ENCODE measurements at places on chromosomes 6 and 20.
A peak's percentile ranks its signal among the peaks of the same experiment; 100 is the strongest.

DNA sequence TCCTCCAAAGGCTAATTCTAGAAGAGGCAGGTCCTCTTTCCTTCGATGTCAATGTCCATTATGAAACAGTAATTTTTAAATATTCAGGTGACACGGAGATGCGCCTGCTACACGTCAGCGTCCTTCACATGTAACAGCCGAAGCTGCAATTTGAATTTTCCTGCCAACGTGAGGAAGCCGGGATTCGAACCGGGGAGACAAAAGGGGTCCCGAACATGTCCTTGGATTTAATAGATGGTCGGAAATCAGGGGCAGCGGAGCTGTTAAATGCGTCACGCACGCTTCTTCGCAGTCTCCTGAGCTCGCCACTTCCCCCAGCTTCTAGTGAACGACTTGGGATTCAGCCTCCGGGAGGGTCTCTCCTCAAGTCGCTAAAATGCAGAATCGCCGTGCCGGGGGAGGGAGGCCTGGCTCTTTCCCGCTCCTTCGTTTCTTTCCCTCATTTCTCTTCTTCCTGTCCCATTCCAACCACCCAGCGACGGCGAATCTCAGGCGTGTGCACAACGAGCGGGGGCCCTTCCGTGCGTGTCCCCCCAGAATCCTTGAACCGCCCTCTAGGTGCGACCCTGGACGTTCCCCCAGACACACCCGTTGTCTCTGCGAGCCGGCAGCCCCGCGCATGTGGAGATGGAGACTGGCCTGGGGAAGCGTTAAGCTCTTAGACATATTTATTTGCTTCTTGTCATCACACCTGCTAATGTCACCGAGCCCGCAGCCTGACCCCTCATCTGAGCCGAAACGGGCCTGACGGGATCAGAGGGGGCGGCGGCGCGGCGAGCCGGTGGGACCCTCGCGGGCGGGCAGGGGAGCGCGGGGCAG, 1.3 kb upstream of the FOXC1 start:
- DNase-seq, result no peak

- DNase-seq, result no peak
These were observed 137.1 kb downstream of the ELOVL4 start for GRCh38 chr6:79810185-79810705.

DNA sequence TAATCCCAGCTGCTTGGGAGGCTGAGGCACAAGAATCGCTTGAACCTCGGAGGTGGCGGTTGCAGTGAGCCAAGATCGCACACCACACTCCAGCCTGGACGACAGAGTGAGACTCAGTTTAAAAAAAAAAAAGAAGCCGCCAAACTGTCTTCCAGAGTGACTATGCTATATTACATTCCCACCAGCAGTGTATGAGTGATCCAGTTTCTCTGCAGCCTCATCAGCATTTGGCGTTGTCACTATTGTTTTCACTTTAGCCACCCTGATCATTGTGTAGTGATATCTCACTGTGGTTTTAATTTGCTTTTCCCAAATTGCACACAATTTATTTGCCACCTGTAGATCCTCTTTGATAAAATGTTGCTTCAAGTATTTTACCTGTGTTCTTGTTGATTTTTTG, 6.0 kb upstream of the AKAP12 start:
- no peak for DNase-seq

- no peak for DNase-seq
These were observed 579.9 kb downstream of the MAFB start for GRCh38 chr20:40109136-40109535.

DNA sequence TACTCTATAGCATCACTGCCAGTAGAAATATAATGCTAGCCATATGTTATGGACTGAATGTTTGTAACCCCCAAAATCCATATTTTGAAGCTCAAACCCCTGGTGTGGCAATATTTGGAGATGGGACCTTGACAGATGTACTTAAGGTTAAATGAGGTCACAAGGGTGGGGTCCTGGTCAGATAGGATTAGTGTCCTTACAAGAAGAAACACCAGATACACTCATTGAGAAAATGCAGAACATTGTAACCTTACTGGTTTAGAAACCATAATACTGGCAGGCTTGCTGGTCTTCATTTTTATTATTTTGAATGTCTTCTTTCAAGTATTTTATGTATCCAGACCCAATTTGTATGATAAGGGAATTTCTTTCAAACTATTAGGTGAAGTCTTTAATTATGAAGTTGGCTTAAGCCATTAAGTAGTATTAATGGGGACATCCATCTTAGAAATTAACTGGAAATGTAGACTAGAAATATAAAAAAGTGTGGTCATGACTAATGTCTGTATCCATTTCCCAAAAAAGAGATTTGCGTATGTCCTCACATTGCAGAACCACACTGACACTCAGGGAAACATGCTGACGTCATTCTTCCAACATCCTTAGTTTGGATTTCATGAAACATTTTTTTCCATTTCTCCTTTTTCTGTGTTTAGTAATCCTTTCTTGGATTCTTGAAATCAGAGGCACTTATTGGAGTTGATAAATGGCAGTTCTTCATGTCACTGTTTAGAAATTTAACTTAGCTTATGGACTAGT, 32.4 kb downstream of the SLC16A10 start:
- peak; percentile 7 for DNase-seq

DNA sequence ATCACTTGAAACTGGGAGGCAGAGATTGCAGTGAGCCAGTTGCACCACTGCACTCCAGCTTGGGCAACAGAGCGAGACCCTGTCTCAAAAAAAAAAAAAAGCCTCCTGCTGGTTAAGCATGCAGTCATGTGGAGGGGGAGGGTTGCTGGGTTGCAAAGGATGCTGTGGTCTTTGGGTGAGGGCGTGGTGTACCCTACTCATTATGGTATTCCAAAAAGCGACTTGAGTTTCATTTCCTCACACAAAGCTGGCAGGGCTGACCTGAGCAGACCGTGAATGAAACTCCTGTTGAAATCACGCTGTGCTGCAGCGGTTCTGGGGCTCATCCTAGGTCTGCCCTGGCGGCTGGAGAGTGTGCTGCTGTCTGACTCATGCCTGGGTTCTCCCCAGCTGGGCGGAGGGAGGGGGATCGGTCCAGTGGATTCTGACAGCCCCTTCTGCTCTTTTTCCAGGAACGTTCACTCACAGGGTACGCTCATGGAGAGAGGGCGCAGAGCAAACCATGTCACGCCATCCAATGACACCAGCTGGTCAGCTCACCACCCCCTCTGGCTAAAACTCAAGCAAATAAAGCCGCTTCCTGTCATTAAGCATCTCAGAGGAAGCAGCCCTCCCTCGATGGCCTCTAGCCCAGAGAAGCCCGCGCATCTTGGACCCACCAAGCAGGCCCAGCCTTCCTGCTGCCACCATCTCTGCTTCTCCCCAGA, 166.2 kb downstream of the SCML4 start:
- DNase-seq, result peak; percentile 71

DNA sequence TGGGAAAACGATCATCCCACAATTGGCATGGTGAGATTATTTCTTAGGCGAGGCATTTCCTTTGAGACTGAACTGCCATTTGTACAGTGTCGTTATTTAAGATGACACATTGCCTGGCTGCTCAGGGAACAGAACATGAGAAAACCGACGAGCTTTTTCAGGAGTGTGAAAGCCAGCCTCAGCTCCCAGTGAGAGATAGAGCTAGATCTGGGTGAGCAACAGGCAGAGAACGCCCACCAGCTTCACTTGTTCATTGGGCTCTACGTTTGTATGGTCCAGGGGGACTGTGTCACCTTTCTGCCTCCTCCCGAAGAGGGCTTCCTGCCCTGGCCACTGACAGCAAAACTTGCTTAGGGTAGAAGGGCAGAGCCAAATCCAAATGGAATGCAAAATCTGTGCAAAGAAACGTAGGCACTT, 378.1 kb downstream of the RNGTT start:
- DNase-seq, result no peak

GRCh38 chr20:63733579-63734081, 2.8 kb upstream of the LIME1 start:
- no peak for DNase-seq

- DNase-seq, result no peak
These were observed 255.5 kb upstream of the KHDRBS2 start for GRCh38 chr6:62541502-62541901.

GRCh38 chr6:52475307-52475706, 55.2 kb downstream of the EFHC1 start:
- peak; percentile 46 for DNase-seq

- peak; percentile 30 for DNase-seq
These were observed 348 bp upstream of the AFDN start for GRCh38 chr6:167826230-167826895.

GRCh38 chr6:139081471-139081870, 52.9 kb downstream of the ABRACL start:
- no peak for DNase-seq

DNA sequence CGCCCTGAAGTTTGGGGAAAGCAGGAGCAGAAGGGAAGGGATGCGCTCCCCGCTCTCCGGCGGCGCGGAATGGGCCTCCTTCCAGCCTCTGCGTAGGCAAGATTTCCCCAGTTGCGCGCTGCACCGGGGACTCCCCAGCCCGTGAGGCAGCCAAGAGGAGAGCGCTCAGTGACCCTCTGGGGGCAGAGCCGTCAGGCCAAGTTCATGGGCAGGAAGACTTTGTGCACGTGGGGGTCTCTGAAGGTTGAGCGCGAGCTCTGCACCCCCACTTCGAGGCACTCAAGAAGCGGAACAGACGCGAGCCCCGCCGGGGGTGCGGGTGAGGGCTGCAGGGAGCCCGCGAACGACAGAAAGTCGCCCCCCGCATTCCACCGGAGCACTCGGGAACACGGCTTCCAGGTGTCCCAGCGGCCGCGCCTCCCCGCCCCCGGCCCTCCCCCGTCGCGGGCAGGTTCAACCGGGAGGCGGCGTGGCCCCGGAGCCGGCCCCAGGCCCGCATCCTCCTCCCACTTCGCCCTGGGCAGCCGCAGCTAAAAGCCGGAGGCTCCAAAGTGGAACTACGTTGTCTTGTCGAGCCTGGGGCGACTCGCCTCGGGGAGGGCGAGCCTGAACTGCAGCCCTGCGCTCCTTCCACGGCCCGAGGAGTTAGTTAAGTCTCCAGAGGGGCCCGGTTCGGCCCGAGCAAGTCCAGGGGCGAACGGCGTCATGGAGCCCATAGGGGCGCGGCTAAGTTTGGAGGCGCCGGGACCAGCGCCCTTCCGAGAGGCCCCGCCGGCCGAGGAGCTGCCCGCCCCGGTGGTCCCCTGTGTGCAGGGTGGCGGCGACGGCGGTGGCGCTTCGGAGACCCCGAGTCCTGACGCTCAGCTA, at the start of gene PPP1R3G:
Gene PPP1R3G, plus strand, starts transcription at position 561 of the 867 bp plus-strand sequence. Its CDS starts 145 bp downstream, at position 706.
- peak; percentile 57 for DNase-seq

DNA sequence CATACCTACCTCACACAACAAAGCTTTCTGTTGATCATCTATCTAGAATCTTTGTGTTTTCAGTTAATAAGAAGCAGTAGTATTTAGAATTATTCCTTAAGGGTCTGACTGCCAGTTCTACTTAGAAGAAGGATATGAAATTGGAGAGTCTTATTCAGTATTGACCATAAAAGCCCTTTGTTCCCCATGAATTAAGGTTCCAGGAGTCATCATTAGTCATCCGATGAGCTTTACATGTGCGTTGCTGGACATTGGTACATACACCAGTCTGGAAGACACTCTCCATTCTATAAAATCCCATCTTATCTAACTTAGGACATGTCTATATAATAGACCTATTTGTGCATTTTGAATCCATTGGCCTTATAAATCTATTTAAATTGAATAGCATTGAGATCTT, 34.4 kb upstream of the RNF217 start:
- DNase-seq, result peak; percentile 7

GRCh38 chr6:90249034-90249433, 47.6 kb downstream of the BACH2 start:
- no peak for DNase-seq

DNA sequence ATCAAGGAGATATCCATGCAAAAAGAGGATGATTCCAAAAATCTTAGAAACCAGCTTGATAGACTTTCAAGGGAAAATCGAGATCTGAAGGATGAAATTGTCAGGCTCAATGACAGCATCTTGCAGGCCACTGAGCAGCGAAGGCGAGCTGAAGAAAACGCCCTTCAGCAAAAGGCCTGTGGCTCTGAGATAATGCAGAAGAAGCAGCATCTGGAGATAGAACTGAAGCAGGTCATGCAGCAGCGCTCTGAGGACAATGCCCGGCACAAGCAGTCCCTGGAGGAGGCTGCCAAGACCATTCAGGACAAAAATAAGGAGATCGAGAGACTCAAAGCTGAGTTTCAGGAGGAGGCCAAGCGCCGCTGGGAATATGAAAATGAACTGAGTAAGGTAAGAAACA, 10.1 kb upstream of the SNRNP48 start:
- DNase-seq, result no peak

GRCh38 chr20:57902473-57902872, 192.7 kb upstream of the PMEPA1 start:
- no peak for DNase-seq

GRCh38 chr20:44597930-44598329, 15.6 kb downstream of the PKIG start:
- DNase-seq, result peak; percentile 52

DNA sequence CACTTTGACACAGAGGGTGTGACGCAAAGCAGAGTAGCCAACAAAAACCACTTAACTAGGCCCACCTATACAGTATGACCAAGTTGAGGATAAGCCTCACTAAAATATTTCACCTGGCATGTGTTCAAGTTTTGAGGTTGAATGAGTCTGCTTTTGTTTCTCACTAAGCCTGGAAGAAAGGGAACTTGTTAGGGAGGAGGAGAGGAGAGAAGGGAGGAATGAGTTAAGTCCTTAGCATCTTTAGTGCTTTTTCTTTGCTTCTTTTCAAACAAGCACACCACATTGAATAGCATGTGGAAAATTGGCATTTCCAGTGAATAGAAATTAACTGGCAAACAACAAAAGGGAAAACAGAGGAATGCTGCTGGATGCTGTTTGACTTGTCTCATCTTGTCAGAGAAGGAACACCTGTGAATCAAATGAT, 461.9 kb downstream of the GJA1 start:
- peak; percentile 82 for DNase-seq

- DNase-seq, result no peak
These were observed 11.6 kb upstream of the MTG2 start for GRCh38 chr20:62171245-62171644.

- no peak for DNase-seq
These were observed 46.7 kb downstream of the CEBPB start for GRCh38 chr20:50237349-50237748.

GRCh38 chr6:92329208-92329847, 1090.0 kb downstream of the EPHA7 start:
- no peak for DNase-seq

GRCh38 chr6:36501686-36502085, 45.6 kb downstream of the STK38 start:
- no peak for DNase-seq

All from fibroblast of the aortic adventitia (primary cell).